Sigmoid colon (tissue), 7 donors: ENCODE measurements at places on chromosomes 13 and 19. TPM values are rescaled to one million over a fixed set of nuclear protein-coding genes. Genes with fewer than 3 reads are reported as not detected.

- no peak for DNase-seq
These were observed 13.3 kb downstream of the KCNC3 start for GRCh38 chr19:50315773-50316448.

DNA sequence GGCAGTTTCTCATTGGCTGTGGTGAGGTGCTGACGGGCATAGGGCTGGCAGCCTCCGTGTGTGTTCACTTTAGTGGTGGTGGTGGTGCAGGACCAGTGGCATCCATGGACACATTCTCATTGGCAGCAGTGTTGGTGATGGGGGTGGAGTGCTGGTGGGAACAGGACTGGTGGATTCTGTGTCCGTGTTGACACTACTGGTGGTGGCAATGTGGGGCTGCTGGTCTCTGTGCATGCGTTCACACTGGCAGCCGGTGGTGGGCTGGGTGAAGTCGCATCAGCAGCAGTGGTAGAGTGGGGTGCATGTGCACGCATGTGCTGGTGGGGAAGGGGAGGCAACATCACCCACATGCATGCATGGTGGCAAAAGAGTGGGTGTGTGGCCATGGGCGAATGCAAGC, 1471.4 kb upstream of the PCDH20 start:
- DNase-seq, result no peak

DNA sequence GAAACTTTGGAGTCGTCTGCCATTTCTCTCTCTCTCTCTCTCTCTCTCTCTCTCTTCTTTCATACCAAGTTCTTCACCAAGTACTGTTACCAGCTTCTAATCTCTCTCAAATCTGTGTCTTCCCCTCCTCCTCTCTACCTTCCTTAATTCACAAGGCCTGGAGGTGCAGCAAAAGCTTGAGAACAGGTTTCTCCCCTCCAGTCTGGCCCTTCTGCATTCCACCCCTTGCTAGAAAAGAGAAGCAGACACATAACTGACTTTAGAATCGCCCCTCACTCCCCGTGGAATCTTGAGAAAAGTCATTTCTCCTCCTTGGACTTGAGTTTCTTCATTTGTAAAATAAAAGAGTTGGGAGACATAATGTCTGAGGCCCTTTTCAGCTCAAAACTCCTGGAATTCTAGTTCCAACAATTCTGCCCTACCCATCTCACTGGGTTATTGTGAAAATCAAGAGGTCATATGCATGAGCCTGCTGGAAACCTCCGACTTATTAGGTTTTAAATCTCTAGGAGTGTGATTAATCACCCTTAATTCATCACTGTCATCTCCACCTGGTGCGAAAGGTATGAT, 20.4 kb downstream of the AMER2 start:
- DNase-seq, result no peak

GRCh38 chr13:108345016-108345415, 75.5 kb downstream of the TNFSF13B start:
- no peak for DNase-seq

- DNase-seq, result no peak
These were observed 20.9 kb upstream of the FOSB start for GRCh38 chr19:45446944-45447343.

- no peak for DNase-seq
These were observed 270.1 kb downstream of the SLITRK5 start for GRCh38 chr13:87941226-87941625.

DNA sequence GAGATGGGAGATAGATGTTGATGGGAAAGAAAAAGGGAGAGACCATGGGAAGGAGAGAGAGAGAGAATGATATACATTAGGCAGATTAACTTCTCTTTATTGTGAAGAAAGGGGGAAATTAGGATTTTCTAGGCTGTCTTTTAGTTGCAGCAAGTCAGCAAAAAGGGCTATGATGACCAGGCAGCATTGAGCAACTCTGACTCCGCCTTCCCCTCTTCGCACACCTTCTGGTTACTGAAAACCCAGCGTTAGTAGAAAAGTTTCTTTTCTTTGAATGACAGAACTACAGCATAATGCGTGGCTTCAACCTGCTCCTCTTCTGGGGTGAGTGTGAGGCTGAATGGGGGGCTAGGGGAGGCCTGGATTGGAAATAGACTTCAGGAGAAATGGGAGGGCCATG, at the start of gene ADGRE1:
TSS of gene ADGRE1 (plus strand) at position 264 of the 400 bp plus-strand sequence. CDS start at position 294, 30 bp downstream.
- DNase-seq, result no peak

- no peak for DNase-seq
These were observed 61.5 kb downstream of the DOCK9 start for GRCh38 chr13:98916403-98916802.

DNA sequence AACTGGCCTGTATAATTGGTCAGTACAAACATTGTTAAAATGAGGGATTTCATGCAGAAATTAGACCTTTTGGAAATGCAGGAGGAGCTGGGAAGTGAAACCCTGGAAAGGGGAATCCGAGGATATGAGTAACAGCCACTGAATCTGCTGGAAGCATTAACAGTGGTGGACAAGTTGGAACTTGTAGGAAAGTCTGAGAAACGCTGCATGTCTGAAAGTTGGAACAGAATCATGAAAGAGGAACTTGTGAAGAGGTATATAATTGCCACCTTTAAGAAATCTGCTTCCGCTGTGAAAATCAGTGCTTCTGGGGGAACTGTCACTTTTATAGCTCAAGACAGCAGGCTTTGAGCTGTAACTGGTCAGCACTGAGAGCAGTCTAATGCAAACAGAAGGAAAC, 716.5 kb upstream of the PRR20A start:
- no peak for DNase-seq

GRCh38 chr19:8705742-8706141, 7.1 kb upstream of the ACTL9 start:
- DNase-seq, result no peak

DNA sequence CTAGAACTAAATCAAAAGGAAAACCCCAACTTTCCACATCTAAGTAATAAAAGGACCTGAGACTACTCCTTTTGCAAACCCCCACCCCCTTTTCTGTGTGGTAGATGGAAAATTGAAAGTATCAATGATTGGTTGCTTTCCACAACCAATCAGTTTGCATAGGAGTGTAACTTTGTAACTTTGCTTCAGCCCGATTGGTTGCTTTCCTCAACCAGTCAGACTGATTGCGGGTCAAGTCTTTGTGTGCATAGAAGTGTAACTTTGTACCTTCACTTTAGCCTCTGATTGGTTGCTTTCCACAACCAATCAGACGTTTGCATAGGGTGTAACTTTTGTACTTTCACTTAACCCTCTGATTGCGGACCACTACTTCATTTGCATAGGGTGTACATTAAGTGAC, 8.0 kb upstream of the B3GLCT start:
- DNase-seq, result no peak

GRCh38 chr19:4449022-4449638, 8.5 kb downstream of the UBXN6 start:
- DNase-seq, result peak; percentile 88

DNA sequence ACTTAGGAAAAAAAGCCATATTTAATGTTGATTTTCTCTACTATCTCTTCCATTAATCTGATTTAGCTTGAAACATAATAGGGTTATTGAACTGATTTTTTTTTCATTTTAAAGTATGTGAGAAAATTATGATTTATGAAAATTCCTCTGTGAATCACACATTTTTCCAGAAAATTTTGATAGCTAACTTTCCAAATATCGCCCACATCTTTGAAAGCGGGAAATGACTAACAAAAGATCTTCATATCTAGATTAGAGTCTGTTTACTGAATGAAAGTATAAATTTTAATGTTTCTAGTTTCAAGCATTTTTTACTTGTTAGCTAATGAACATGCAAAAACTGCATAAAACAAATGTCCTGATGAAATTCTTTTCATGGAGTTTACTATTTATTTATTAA, 97.4 kb downstream of the POSTN start:
- no peak for DNase-seq

- DNase-seq, result no peak
These were observed 3.8 kb downstream of the SBSN start for GRCh38 chr19:35524181-35524837.

DNA sequence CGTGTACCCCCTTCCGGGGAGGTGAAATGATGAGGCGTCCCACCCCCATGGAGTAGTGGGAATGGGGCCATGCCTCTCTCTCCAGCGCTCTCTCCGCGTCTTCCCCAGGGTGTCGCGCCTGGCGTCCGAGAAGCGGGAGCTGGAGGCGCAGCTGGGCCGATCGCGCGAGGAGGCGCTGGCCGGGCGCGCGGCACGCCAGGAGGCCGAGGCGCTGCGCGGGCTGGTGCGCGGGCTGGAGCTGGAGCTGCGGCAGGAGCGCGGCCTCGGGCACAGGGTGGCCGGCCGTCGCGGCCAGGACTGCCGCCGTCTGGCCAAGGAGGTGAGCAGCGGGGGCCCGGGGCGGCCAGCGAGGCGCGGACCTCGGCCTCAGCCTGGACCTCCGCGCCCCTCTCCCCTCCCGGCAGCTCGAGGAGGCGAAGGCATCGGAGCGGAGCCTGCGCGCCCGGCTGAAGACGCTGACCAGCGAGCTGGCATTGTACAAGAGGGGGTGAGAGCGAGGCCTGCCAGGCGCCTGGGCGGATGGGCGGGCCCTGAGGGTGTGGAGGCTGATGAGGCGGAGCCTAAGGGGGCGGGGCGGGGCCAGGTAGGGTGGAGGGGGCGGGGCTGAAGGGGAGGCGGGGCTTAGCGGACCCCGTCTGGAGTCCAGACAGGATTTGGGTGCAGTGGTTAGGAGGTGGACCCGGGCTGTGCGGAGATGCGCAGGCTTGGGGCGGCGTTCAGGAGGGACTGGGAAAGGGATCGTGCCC, 7.7 kb downstream of the PGLYRP1 start:
- no peak for DNase-seq

- DNase-seq, result no peak
These were observed 51.1 kb downstream of the LMO7 start for GRCh38 chr13:75687150-75687763.

DNA sequence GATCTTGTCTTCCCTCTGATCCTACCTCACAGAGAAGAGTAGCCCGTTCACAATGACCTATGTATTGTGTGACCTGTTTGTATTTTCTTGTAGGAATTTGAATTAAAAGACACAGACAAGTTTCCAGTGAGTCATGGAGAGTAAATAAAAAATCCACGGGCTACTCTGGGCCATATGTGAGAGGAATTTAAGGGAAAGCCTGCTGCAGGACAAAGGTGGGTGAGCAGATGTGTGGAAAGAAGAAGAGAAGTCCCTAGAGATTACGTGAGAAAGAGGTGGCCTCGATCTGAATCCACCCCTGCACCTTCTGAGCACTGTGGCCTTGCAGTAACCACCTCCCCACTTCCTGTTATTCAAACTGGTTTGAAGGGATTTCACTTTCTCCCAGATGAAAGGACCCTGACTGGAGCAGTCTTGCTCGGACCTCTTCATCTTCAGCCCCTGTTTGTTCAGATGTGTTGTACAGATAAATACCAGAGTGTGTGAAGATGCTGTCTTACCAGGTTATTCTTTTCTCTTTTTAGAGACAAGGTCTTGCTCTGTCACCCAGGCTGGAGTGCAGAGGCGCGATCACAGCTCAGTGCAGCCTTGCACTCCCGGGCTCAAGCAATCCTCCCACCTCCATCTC, 205.4 kb downstream of the PDS5B start:
- no peak for DNase-seq

- DNase-seq, result no peak
These were observed 1075.8 kb downstream of the PCDH9 start for GRCh38 chr13:66154354-66154753.

DNA sequence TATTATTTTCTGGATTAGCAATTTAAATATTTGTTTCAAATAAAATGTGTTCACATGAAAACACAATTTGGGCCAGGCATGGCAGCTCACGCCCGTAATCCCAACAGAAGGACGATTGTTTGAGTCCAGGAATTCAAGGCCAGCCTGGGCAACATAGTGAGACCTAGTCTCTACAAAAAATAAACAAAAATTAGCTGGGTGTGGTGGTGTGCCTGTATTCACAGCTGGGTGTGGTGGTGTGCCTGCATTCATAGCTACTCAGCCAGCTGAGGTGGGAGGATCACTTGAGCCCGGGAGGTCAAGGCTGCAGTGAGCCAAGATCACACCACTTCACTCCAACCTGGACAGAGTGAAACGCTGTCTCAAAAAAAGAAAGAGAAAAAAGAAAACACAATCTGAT, 46.4 kb downstream of the KPNA3 start:
- no peak for DNase-seq

DNA sequence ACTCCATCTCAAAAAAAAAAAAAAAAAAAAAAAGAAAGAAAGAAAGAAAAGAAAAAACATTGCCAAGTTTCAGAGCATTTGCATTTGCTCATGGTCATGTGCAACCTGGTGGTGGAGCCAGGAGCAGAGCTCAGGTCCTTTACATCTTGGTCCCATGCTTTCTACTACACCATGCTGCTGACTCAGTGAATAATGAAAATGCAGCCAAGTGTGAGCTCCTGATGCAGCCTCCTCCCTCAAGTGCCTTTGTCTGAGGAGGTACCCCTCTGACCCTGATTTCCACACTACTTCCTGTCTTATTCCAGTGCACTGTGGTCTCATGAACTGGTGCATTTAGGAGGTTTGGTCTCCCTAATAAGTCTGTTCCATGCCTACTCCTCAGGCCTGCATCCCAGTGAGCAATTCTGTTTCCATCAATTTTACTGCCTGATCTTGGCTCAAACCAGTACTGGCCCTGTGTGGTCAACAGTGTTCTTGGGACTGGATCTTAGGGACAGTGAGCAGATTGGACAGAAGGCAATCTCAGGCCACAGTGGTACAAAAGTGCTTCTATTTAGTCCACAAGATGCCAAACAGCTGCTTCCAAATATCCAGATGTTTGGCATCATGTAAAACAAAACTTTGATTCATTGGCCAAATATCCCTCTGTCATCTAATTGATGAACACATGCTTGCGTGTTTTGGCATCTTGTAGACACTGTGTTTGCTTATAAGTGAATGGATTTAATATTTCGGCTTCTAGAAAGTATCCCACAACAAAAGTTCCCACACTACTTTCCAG, 28.8 kb upstream of the LRCH1 start:
- DNase-seq, result no peak

The TINCR gene
- total RNA-seq, result 0.55 TPM

The MIA gene
- 18.5 TPM for total RNA-seq

The CNMD gene
- total RNA-seq, result not detected

The ZNF564 gene
- 15.2 TPM for total RNA-seq

The IQCN gene
- 1.4 TPM for total RNA-seq

The ZNF724 gene
- 0.33 TPM for total RNA-seq

The ZIM2 gene
- 1.5 TPM for total RNA-seq

The CERS1 gene
- total RNA-seq, result 3.6 TPM

The ARHGAP33 gene
- 4.4 TPM for total RNA-seq

The SPIB gene
- not detected for total RNA-seq

The EPS8L1 gene
- not detected for total RNA-seq

The ZNF723 gene
- not detected for total RNA-seq

The TSSK6 gene
- 1.6 TPM for total RNA-seq

The ALKBH7 gene
- total RNA-seq, result 146 TPM

The IGFL3 gene
- not detected for total RNA-seq

The LGI4 gene
- 29.0 TPM for total RNA-seq

The WDR83 gene
- 7.8 TPM for total RNA-seq

The SHISA7 gene
- 0.41 TPM for total RNA-seq

The NCAN gene
- not detected for total RNA-seq

The ZNF865 gene
- total RNA-seq, result 4.3 TPM

The USHBP1 gene
- 3.1 TPM for total RNA-seq

The CABP5 gene
- not detected for total RNA-seq

The ZNF726 gene
- 0.71 TPM for total RNA-seq

The LYPD4 gene
- not detected for total RNA-seq
